T-helper 2 cell treated with Interferon-gamma antibody and Interleukin-4, amounts not matched to agents 5 μg/mL and 100 μg/mL, for 36 hours (primary cell): ENCODE measurements at places on chromosomes 3 and 15.

- DNase-seq, result no peak
These were observed 606 bp upstream of the CD96 start for GRCh38 chr3:111541391-111541790.

DNA sequence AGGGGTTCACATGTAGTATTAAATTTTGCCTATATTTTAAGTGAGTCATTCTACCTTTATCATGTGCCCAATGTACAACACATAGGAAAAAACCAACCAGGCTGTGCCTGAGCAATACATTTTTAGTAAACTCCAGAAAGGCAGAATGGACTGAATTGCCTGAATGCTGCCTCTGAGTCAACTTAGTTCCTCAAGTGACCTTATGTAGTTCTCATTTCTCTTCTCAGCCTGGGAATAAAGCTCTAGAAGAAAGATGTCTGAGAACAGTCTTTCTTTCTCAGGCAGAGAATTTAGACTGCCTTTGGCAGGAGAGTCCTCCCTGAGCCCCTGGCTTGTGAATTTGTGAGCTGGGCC lies 13.0 kb downstream of the ST3GAL6 start:
- DNase-seq, result no peak

- no peak for DNase-seq
These were observed 24.1 kb upstream of the NOX5 start for GRCh38 chr15:68990231-68990991.

DNA sequence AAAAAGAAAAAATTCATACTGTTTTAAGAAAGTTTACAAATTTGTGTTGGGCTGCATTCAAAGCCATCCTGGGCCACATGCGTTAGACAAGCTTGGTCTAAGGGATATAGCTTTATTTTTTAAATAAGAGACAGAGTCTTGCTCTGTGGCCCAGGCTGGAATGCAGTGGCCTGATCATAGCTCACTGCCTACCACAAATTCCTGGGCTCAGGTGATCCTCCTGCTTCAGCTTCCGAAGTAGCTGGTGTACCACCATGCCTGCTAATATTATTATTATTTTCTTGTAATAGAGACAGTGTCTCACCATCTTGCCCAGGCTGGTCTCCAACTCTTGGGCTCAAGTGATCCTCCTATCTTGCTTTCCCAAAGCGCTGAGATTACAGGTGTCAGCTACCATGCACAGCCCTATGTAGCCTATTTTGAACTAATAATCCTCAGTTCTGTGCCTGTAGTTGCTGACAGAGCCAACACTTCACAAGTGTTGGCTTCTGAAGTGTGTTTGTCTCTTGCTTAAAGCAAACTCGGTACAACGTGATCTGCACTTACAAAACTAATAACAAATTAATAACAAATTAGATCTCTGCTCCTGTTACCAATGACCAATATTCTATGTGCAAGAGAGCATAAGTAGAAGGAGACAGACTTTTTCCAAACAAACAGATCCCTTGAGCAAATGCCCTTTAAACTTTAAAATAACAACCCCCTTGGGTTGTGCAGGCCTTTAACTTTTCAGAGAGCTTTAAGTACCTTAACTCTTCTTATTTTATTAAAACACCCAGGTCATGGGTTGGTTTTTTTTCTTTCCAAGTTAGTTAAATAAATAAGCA lies 135.2 kb downstream of the VGLL4 start:
- no peak for DNase-seq

DNA sequence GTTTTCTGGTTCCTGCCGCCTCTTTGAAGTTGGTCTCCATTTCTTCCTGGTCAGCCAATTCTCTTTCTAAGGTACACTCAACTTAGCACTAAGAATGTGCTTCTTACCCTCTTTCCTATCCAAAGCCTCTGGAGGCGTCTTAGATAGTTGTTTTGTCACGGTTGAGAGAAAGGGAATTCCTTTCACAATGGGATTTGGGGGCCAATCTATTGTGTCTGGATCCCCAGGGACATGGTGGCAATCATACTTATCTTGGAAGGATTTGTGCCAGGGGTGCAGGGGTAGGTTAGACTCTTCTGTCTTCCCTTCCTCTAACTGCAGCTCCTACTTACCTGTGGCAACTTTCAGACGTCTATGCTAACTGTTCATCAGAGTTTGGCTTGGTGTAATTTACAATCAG lies 287.1 kb downstream of the SOX2 start:
- no peak for DNase-seq

DNA sequence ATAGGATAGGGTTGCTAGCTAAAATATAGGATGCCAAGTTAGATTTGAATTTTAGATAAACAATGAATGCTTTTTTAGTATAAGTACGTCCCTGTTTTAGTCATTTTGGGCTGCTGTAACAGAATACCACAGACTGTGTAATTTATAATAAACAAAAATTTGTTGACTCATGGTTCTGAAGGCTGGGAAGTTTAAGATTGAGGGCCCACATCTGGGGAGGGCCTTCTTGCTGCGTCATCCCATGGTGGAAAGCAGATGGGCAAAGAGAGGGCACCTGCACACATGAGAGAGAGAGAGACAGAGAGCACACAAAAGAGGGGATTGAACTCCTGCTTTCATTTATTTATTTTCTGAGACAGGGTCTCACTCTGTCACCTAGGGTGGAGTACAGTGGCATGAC lies 246.5 kb downstream of the EPHB1 start:
- no peak for DNase-seq

DNA sequence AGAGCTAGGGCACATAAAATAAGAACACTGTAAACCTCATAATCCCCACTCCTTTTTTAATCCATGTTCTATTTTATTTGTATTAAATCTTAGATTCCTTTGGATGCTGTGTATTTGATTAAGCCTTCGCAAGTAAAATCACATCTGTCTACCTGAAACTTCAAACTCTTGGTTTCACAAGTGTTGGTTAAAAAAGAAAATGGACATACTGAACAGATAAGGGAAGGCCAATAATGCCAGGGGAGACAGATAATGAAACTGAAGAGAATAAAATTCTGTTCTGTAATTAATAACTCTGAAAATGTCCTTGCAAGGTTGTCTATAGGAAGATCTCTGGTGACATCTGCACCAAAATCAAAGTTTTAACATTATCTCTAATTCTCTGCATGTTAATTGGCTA lies 114.2 kb downstream of the ULK4 start:
- DNase-seq, result no peak

DNA sequence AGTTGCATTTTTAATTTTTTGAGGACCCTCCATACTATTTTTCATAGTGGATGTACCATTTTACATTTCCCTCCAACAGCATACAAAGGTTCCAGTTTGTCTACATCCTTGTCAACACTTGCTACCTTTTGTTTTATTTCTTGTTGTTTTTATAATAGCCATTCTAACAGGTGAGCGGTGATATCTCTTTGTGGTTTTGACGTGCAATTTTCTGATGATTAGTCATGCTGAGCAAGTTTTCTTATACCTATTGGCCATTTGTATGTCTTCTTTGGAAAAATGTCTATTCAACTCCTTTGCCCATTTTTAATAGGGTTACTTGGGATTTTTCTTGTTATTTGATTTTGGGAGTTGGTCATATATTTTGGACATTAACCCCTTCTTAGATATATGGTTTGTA lies 187.0 kb downstream of the CDIN1 start:
- DNase-seq, result no peak

GRCh38 chr3:84547971-84548970 lies 410.5 kb upstream of the CADM2 start:
- DNase-seq, result no peak

DNA sequence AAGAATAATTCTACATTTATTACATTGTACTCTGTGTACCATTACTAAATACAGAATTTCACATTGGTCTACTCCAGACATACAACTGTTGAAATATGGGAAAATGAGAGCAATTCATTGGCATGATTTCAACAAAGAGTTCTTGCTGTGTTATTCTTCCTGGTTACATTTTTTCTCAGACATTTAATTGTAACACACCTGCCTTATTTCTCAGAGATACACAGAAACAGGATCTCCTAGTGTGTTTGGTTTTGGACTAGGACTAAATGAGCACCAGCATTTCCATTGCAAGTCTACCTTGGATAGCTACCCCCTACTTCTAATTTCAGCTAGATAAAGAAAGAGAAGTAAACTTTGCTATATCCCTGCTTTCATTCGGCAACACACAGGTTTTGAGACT lies 274.3 kb upstream of the CNTN4 start:
- DNase-seq, result no peak

GRCh38 chr3:169350228-169350627 lies 313.3 kb downstream of the MECOM start:
- no peak for DNase-seq

- no peak for DNase-seq
These were observed 7.6 kb downstream of the NEIL1 start for GRCh38 chr15:75354454-75354853.

DNA sequence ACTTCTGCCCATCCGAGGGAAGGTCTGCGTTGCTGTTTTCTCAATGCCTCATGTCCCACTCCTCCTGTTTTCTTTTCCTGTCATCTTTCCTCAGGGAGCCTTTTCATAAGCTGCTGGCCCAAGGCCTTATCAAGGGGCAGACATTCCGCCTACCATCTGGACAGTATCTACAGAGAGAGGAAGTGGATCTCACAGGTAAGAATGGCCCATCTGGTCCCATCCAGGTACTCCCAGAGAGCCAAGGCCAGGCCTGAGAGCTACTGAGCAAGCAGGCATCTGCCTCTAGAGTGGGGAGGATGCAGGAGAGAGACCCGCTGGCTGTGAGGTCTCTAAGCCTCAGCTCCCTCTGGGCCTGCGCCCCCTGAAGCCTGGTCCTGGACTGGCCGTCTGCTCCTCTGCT lies 81.5 kb upstream of the LIMD1 start:
- no peak for DNase-seq

DNA sequence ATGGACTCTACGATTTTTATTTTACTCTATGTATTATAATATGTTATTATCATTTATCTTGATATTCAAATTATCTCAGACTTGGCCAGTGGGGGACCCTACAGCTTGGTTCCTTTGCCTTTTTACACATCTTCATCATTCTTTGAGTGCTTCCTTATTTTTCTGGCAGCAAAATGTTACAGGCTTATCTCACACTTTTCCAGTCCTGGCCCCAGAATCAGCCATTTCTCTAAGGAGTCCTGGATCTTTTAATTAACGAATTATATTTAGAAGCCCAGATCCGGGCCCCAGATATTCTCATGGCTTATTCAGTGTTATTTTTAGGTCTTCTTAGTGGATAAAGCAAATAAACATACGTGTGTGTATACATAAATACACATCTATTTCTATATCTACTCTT lies 32.8 kb upstream of the MELTF start:
- DNase-seq, result no peak

DNA sequence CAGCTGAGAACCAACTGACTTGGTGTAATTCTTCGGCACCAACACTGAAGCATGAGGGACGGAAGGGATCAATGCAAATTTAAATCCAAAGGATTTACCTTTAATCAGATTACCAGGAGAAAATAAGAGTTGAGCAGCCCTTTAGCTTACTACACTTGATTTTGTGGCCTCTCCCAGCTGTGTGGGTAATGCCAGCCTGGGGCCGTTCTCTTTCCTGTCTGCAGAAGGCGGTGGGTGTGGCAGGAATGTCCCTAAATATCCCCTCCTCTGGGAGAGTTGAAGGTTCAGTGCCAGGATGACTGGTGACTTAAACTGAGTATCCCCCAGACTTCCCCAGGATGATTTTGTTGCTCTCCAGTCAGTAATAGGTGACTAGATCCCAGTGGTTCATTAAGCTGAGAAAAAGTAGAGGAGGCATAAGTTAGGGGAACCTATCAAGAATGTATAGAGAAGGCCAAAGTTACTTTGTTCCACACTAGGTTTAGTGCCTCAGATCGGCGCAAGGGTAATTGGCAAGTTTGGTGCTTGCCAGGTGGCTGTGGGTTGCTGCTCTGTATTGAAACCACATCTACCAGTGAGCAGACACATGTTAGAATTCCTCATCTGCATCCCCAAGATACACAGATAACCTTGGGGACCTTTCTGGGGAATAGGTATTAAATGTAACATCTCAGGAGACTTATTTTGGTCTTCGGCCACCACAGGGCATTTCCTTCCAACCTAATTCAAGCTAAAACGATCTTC lies 23.1 kb downstream of the MAPKBP1 start:
- no peak for DNase-seq

DNA sequence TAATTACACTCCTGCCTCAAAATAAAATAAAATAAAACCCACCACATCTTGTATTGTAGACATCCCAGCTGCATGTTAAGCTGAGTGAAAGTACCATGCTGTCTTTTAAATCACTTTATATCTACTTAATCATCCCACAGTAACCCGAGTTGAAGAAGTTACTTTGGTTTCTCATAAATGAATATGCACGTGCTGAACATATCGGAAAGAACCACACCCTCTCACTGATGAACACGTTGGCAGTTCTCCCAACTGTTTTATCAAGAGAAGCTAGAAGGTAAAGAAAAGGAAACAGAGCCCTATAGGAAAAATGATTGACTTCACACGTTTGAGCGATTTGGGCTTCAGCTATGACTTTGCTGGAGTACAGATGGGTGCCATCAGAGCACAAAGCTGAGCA lies 15.9 kb upstream of the TM4SF19 start:
- DNase-seq, result no peak

DNA sequence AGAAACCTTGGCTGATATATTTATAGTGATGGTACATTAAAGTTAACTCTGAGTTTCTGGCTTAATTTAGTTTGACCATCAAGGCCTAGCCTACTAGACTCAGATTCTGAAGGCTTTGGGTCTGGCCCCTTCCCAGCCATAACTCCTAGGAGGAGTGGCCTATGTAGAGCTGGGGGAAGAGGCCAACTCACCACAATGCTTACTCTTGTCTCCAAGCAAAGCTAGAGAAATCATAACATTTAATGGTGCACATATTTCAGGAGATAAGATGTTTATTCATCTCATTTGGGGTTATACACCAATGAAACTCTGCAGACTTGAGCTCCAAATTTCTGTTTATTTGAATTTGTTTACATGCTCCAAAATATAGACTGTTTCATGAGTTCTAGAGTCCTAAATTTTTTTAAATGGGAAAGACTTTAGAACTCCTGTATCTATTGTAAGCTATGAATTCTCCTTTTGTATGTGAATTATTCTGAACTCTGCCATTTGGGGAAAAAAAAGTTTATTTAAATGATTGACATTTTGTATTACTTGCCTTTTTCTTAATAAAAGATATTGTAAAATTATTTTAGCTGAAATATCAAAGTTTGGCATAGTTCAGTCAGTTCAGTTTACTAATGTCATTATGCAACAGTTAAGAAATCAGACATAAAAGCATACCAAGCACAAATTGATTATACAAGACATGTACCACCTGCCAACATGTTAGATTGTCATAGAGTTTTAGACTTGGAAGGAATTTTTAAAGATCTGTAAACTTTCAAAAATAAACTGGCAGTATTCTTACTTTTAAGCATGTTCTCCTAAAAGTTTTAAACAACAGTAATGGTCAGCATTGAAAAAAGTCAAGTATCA lies 143.4 kb upstream of the NR2E3 start:
- DNase-seq, result no peak
